Fibroblast of villous mesenchyme (primary cell): ENCODE measurements at places on chromosomes 7 and 10. TPM values are rescaled to one million over a fixed set of nuclear protein-coding genes. Genes with fewer than 3 reads are reported as not detected.

GRCh38 chr10:14547816-14548215 is 217.1 kb upstream of the FRMD4A start:
- no peak for DNase-seq

DNA sequence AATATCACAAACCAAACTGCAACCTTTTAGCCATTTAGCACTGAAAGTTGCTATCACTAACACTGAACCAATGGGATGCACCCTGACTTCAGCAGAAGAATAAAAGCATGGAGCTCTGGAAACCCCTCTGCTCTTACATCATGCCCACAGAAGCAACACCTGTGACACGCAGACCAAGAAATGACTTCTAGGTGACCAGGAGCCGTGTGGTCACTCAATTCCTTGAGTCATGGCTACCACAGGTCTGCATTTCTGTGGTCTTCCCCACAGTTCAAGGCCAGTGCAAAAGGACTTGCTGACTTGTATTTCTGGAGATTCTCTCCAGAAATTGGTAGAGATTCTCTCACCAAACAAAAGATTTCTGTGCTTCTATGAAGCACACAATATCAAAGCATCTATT is 38.3 kb downstream of the NRCAM start:
- DNase-seq: no peak

DNA sequence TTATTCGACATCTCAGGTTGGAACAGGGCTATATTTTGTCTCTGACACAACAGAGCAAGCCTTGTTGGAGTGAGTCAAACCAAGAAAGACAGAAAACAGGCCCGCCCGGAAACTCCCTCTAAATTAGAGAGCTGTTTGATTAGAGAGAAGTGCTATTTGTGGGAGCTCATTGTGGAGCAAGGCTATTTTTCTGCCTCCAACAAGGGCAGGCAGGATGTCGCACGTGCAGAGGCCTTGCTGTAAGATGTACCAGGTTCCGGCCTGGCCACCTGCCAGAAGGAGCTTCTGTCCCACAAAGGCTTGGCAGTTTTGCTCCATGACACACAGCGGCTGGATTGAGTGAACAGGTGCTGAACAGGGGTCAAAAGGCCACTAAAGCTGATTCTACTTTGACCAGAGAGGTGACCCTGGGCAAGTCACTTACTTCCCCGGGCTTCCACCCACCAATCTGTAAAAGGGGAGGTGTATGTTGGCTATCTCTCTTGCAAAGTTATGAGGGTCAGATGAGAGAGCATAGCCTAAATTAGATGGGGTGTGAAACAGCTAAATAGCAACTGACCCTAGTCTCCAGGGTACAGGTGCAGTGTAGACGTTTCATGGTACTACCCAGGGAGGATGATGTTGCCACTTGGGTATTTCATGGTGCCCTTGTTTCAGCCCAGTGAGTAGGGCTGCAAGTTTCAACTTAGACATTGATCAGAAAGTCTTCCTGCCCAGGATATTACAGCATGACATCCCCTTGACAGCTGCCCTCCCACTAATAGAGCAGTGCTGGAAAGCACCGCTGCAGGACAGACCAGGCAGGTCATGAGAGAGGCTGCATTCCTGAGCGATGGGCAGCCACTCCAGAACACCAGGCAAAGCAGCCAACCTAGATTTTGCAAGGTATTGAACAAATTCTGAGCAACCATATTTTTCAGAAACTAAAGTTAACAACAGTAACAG is 62.0 kb downstream of the VSTM4 start:
- no peak for DNase-seq

GRCh38 chr7:111711426-111712065 is 149.3 kb upstream of the IMMP2L start:
- no peak for DNase-seq

DNA sequence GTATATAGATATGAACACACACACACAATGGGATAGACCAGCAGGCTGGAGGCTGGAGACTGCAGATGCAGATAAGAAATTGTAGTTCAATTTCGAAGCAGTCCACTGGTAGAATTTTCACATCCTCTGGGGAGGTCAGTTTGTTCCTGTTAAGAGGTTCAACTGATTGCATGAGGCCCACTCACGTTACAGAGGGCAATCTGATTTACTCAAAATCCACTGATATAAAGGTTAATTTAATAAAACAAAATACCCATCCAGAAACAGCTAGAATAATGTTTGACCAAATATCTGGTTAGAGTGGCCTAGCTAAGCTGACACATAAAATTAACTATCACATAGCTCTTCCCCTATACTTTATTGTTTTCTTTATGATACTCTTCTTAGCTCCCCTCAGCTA is 162.9 kb upstream of the SMIM30 start:
- no peak for DNase-seq

- DNase-seq: no peak
Measured at GRCh38 chr7:51613911-51614357, 297.3 kb upstream of the COBL start.

The PPP1R3A gene
- total RNA-seq: under 0.01 TPM in 1 of 2 replicates, not detected in the other

The DNAJC30 gene
- total RNA-seq: 2.3 and 3.0 TPM in 2 replicates

DNA sequence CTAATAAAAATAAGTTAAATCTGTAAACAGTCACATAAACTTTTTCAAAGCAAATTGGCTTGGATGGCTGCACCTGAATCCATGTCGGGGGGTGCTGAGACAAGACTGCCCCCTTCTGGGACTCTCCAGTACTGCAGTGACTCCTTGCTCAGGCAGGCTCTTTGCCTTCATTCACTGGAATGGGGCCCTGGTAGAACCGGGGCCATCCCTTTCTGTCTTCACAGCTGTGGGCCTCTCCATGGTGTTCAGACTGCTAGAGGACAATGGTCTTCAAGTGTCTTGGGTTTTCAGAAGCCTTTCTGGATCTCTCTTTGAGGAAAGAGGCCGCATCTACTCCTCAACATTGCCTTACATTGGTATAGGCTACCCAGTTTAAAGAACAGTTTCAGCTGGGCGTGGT is 16.1 kb upstream of the IMPDH1 start:
- peak; percentile 69 for DNase-seq

- no peak for DNase-seq
Measured at GRCh38 chr7:94436700-94437099, 42.0 kb downstream of the COL1A2 start.

DNA sequence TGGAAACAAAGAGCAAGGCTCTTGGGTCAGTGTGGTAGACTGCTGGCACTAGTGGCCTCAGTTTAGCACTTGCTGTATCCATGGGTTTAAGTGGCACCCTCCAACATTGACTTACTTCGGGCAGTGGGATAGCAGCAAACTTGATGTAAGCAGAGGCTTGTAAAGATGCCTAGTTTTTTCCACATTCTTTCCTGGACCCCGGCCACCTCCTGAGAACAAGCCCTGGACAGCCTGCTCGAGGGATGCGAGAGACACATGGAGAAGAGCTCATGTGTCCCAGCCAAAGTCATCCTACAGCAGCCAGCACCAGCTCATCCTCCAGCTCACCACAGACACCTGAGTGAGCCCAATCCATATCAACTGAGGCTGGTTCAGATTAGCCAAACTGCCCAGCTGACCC is 142.7 kb upstream of the PCBD1 start:
- DNase-seq: no peak

The NUTM2A gene
- under 0.01 and 0.43 TPM in 2 replicates for total RNA-seq

The PIK3CG gene
- 0.43 and 0.64 TPM in 2 replicates for total RNA-seq

The GIGYF1 gene
- 15.5 and 19.6 TPM in 2 replicates for total RNA-seq

GRCh38 chr7:46776790-46777189 is 805.1 kb downstream of the TNS3 start:
- peak; percentile 47 for DNase-seq

GRCh38 chr7:141053626-141054025 is 20.2 kb upstream of the TMEM178B start:
- DNase-seq: no peak

The NRP1 gene
- 197 and 222 TPM in 2 replicates for total RNA-seq

DNA sequence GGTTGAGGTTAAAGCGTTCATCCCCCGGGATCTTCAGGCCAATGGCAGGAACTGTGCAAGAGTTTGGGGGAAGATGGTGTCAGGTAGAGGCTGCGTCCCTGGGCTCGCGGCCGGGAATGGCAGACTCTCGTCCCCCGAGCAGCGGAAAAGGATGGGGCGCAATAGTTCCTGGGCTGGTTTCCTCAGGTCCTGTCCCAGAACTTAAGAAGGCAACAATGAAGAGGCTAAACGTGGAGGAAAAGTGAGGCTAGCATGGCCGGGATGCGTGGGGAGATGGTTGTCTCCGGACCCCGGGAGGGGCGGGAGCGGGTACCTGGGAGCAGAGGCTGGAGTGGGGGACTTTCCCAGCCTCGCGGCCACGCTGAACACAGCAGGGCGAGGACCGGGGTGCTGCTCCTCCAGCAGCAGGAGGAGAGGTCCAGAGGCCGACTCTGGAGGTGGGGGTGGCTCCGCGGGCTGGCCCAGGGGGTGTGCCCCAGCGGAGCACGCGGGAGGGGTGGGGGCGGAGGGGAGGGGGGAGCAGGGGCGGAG is 882 bp downstream of the IRF5 start:
- no peak for DNase-seq

DNA sequence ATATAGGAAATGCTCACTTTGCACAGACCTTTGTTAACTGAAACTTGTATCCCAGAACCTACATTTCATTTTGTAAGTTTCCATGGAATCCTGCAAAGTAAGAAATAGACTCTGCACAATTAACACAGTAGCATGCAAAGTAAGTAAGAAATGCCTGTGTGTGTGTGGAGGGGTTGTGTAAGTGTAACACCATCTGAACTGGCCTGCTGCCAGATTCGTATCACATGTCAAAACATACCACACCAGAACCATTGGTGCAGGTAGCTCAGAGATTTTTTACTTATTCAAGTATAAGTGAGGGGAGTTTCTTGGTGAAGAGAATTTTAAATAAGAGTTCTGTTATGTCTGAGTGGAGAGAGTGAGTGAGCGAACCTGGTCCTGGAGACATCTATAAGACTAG is 17.9 kb upstream of the DDX21 start:
- DNase-seq: peak; percentile 24

DNA sequence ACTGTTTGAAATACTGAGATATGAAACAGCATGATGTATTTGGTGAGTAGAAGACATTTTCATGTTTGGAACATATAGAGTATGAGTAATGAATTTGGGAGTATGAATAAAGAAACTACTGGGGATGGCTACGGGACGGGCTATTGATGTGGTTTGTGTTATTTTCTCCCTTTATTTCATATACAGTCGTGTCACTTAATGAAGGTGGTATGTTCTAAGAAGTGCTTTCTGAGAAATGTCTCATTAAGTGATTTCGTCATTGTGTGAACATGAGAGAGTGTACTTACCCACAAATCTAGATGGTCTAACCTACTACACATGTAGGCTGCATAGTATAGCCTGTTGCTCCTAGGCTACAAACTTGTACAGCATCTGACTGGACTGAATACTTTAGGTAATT is 106.3 kb downstream of the CCNY start:
- peak; percentile 45 for DNase-seq

DNA sequence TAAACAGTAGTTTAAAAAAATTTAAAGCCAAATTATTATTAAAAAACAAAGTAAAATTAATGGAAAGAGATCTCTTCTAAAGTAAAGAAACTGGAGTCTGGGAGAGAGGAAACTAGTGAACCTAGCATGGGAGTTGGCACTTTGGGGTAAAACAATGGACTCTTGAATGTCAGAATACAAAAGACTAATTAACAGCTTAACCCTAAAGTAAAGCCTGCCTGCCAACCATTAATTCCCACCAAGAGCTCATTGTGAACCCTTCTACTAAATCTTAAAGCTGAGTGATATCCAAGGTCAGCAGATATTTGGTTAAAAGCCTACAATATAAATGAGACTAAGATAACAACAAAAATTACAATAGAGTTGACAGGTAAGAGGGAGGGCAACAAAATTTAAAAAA is 36.5 kb downstream of the KMT2C start:
- no peak for DNase-seq

- no peak for DNase-seq
Measured at GRCh38 chr10:18429335-18429734, 222.1 kb downstream of the NSUN6 start.

The EFCAB10 gene
- under 0.01 TPM in 1 of 2 replicates, not detected in the other for total RNA-seq

The MYH16 gene
- total RNA-seq: not detected in 2 replicates

The SNX8 gene
- 17.7 and 21.3 TPM in 2 replicates for total RNA-seq
